ENCODE measurements at places on chromosomes 1 and 21.

- DNase-seq, result peak; percentile 55
Observed at GRCh38 chr1:155207806-155208540, at the start of gene THBS3. TSS of gene THBS3 (minus strand) at chr1:155207897. CDS start at chr1:155207876, 21 bp downstream.

DNA sequence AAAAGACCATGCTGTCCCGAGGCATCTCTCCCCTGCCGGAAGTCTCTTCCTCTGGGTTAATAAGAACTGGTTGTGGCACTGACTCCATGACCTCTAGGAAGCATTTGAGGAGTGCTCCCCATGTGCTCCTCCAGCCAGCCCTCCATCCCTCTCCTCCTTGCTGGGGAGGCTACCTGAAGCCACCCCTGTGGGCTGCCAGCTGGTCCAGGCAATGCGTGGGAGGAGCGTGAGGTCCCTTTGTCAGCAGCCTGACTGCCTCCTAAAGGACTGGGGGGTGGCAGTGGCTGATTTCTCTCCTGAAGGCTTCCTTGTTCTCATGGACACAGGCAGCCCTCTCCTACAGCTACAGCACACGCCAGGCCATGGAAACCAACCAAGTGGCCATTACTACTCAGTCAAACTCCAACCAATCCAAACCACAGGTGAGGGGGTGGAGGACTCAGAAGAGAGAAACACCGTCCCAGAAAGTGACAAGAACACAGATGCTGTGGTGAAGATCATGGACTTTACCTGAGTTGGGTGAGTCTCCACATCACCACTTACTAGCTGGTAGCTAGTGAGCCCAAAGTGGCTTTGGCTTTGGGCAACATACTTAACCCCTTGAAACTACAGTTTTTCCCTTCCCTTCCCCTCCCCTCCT is 35.2 kb downstream of the NENF start:
- no peak for DNase-seq

- no peak for DNase-seq
Observed at GRCh38 chr1:41698916-41699860, 214.7 kb upstream of the EDN2 start.

DNA sequence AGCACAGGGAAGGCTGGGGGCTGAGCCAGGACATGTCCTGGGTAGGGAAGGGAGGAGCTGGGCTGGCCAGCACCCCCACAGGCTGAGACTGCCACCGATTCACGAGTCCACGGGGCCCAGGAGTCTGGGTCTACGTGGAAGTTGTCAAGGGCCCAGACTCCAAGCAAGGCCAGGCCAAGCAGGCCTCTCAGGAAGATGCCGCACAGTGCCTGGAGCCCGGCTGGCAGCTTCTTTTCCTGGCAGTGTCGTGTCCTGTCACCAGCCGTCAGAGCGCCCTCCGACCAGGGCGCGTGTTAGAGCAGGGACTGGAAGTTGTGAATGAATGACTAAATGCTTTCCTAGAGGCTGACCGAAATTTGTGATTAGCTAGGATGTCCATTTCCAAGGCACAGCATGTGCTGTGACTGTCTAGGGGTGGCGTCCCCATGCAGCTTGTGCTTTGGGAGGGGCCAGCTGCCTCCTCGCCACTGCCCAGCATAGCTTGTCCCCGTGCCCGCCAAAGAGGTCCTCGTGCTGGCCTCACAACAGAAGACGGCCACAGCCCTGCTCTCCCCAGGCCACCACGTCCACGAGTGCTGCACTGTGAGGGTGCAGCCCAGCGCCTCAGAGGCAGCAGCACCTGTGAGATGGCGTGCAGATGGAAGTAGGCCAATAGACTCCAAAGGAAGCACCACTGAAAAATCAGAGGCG is 147.4 kb upstream of the COL6A1 start:
- no peak for DNase-seq

DNA sequence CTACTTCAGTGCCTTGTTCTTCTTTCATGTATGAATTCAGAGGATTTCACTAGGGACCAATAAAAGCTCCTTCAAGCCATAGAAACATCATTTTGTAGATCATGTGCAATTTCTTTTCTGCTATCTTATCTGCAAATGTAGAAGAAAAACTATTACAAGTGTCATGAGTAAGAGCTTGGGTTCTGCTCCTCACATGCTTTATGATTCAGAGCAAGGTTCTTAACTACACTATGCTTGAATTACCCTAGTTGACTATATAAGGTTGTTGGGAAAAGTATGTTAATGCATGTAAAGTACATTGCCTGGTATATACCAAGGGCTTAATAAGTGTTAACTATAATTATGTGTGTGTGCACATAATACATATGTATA is 91.4 kb upstream of the S1PR1 start:
- DNase-seq, result no peak

DNA sequence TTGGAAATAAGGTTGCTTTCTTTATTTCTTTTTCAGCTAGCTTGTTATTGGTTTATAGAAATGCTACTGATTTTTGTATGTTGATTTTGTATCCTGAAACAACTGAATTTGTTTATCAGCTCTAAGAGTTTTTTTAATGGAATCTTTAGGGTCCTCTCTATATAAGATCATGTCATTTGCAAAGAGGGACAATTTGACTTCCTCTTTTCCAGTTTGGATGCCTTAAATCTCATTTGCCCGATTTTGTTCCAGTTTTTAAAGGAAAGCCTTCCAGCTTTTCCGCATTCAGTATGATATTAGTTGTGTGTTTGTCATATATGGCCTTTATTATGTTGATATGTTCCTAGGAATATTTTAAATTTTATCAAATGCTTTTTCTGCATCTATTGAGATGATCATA is 31.7 kb downstream of the SLC35A3 start:
- DNase-seq, result no peak

- peak; percentile 80 for DNase-seq
Observed at GRCh38 chr21:35840197-35840799, 220.0 kb downstream of the SETD4 start.

DNA sequence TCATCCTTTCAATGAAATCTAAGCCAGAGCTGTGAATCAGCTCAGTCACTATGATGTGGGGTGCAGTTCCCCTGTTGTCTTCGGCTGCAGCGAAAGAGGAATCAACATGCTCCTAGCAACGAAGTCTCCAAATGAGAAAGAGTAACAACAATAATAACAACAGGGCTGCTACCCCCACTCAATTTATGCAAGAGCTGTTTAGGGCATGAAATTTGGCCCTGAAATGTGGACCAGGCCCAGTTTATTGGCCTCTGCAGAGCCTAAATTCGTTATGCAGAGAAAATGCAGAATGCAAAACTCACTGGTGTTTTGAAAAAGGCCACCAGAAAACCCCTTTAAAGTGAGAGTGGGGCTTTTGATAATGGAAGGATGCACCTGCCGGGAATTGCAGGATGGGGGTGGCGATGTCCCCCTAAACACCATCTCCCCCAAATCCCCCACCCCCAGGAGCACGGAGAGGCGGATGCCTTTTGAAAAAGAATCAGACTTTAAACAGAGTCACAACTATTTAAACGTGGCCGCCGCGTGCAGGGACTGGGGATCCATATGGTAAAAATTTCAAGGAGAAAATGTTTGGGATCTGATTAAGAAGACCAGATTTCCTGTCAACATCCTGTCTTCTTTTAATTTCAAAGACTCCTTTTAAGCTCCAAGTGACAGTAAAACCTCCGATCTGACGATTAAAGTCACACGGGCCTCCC is 1.9 kb downstream of the RUNX3 start:
- DNase-seq, result no peak

- DNase-seq, result no peak
Observed at GRCh38 chr1:187624812-187625545, 796.2 kb downstream of the PLA2G4A start.

DNA sequence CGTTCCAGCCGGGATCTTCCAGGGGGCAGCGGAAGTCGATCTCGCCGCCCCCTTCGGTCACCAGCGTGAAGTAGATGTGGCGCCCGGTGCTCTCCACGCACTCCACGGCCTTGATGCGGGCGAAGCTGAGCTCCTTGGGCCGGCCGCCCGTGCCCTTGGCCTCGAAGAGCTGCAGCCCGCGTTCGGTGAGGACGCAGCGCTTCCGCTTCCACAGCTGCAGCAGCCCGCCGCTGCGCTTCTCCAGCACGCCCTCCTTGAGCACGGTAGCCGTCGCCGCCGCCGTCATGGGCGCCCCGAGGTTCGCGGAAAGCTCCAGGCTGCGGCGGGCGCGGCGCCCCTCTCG is 516 bp downstream of the PHLDA3 start:
- DNase-seq, result no peak

DNA sequence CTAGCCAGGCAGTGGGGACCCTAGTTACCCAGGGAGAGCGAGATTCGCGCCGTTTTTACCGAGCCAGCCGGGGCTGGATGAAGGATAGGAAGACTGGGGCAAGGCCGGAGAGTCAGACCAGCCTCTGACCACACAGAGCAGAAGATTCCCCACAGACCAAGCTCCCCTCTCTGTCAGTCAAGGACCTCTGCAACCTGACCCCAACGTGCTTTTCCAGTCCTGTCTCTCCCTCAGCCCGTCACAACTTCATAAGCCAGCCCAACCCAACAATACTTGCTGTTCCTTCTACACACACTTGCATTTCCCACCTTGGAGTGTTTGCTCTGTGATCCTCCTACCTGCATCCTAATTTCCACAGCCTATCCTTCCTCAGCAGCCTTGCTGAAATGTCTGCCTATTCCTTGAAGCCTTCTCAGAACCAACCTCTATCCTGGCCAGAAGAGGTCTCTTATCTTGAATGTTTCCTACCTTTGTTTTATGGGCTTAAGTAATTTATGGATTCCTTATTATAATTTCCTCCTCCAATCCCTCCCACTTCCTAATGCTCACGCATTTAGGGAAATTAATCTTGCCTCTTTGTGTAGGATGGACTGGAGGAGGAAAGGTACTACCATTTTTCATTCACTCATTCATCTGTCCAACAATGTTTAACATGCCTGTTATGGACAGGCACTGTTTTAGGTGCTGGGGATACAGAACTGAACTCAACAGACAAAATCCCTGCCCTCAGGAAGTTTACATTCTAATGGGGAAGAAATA is at the start of gene GSTM3:
Gene GSTM3 (minus strand): TSS at position 424 of the 759 bp plus-strand sequence. CDS start 751 bp downstream, outside the sequence.
- no peak for DNase-seq

- peak; percentile 58 for DNase-seq
Observed at GRCh38 chr1:174005032-174005431, 17.1 kb downstream of the RC3H1 start.

DNA sequence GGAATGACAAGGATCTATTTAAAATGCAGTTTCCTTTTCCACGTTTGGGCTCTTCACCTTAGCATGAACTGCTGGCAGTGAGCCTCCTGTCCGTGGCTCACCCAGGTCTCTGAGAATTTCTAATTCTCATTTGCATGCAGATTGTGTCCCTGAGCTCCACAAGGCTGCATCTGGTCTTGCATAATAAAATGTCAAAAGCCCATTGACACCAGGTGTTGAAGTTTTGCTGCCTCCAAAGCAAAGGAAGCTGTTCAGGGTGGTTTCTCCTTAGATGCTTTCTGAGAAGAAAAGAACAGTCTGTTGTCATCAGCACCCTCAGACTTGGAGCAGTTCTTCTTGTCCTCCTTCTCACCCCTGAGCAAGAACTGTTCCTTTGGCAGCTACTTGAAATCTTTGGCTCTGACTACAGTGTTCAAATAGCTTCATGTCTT is 433.1 kb upstream of the KAZN start:
- DNase-seq, result no peak

DNA sequence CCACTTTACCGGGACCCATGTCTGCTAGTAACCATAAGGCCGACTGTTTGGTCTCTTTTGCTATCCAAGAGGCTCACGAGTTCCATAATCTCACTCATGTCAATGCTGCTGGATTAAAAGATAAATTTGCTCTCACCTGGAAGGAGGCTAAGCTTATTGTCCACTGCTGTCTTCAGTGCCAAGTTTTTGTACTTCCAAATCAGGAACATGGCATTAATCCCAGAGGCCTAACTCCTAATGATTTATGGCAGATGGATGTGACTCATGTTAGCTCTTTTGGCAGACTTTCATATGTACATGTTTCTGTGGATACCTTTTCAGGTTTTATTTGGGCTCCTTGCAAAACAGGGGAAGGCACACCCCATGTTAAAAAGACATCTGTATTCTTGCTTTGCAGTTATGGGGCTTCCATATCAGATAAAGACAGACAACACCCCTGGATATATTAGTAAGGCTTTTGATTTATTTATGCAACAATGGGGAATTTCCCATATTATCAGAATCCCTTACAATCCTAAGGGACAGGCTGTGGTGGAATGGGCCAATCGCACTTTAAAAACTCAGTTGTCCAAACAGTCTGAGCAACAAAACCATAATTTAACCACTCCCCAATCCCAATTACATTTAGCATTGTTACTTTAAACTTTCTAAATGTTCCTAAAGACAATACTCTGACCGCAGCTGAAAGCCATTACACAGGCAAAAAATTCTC is 162.7 kb downstream of the IER5 start:
- peak; percentile 27 for DNase-seq

GRCh38 chr1:98112626-98113025 is 191.8 kb upstream of the DPYD start:
- DNase-seq, result peak; percentile 58

- no peak for DNase-seq
Observed at GRCh38 chr1:97502360-97502759, 418.5 kb downstream of the DPYD start.

DNA sequence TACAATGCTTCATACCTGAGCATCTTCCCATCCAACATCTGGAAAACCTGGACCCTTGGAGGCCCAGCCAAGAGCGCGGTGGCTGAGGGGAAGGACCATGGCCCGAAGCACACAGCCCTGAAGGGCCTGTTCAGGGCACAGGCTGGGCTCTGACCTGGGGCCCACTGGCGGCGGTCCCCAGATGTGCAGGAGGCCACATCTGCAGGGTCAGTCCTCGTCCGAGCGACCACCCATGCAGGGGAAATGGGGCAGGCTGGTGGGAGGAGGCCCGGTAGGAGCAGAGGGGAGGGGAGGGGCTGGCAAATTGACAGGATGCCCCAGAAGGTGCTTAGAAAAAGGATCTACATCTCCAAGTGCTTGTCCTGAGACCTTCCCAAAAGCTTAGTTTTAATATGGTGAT is 59.9 kb downstream of the DISP3 start:
- DNase-seq, result no peak

DNA sequence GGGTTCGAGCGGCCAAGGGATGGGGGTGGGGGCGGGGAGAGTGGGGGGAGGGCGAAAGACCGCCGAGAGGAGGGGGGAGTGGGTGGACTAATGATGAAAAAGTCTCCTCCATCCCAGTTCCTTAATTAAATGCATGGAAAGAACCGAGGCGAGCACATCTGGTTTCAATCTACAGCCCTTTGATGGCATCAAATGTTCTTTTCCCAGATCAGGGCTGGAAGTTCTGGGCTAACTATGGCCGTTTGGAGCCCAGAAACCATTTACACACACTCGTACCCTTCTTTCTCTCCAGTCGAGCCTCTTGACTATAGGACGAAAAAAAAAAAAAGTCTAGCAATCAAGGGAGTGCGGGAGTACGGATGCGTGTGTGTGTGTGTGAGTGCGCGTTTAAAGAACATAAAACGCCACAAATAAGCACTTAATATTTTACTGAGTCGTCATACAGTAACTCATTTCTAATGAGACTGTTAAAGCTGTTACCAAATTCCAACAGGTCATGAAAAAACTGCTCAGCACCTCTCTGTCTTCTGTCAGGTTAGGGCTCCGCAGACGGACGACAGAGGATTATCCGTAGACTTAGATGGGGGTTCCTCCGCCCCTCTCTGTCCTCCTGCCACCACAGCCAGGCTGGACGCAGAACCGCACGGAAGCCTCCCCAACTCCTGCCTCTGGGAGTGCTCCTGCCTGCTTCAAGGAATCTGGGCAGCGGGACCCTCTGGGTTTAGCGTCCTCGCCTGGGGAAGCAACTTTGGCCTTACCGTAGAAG is 2.1 kb upstream of the PRRX1 start:
- DNase-seq, result peak; percentile 76

Measured in fibroblast of skin of back (primary cell).